ENCODE measurements at places on chromosomes 6 and 20.

DNA sequence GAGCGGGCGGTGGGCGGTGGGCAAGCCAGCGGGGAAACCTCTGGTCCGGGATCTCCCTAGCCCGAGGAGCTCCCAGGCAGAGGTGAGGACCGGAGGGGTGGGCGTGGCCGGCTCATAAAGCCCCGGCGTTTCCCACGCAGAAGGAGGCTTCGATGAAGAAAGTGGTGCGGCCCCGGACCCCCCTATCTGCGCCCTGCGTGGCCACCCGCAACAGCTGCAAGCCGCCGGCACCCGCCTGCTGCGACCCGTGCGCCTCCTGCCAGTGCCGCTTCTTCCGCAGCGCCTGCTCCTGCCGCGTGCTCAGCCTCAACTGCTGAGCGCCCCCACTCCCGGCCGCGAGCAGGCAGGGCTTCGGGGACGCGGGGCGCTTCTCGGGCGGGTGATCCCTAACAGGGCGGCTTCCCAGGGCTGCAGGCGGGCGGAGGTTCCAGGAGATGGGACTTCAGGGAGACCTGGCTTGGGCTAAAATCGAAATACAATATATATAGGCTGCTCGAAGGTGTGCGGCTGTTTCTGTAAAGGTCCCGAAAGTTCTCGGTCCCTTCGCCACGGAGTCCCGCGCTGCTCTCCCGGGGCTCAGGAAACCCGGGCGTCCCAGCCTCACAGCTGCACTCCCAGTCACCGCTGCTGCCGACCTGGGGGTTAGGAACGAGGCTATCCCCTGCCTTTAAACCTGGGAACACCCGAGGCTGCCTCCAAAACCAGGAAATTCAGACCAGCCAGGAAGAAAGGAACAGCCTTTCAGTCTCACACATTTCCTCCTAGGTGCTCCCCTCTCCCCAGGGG is 27.8 kb downstream of the ASIP start:
- peak; percentile 1 for DNase-seq

DNA sequence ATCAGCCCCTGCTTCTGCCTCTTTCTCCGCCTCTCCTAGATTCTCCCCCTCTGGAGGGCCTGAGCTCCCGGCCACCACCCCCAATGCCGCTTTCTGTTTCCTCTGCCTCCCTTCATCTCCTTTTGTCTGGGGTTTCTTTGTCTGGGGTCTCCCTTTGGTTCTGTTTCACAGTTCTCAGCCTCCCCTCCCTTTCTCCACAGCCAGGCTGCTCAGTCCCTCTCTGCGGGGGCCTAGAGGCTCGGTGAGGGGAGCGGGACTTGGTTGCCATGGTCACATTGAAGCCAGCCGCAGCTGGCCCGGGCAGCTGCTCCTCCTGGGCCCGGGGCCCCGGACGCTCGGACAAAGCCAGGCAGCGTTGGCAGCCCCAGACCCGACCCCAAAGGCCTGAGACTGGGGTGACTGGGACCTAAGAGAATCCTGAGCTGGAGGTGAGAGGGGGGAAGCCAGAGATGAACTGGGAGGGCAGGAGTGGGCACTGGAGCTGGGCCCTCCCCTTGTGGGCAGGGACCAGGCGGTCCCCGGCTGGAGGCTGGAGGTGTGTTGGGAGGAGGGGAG is 3.5 kb upstream of the DDR1 start:
- DNase-seq: no peak

- DNase-seq: no peak
Measured at GRCh38 chr6:95203153-95203754, 374.1 kb upstream of the MANEA start.

DNA sequence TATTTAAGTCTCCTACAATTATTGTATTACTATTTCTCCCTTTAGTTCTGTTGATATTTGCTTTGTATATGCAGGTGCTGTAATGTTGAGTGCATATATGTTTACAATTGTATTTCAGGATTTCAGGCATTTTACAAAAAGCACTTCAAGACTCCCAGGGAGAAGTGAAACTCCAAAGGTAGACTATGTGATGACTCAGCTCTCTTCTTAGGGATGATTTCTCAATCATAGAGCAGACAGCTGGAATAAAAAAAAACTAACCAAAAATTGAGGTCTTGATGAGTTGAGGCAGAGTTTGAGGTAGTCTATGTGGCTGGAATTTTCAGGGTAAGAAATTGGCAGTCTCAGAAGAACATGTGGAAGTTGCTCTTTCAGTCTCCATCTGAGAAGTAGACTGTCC is 786.1 kb downstream of the TFAP2A start:
- DNase-seq: no peak

- no peak for DNase-seq
Measured at GRCh38 chr6:109372130-109372529, 10.1 kb downstream of the CD164 start.

- DNase-seq: no peak
Measured at GRCh38 chr6:116210750-116211425, 43.0 kb downstream of the TSPYL4 start.

DNA sequence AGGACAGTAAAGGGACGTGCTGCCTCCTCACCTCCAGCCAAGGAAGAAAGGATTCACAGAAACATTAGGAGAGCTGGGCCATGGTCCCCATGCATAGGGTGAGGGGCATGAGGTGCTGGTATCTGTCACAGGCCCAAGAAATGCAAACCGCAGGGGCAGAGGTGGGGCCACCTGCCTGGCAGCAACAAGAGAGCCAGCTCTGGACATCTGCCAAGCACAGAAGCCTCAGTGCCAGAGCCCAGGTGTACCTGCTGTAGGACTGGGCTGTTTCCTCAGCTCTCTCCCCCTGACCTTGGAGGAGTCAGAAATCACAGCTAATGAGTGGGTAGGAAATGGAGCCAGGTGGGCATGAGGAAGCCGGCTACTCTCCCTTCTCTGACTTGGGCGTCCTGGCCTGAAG is 45.3 kb downstream of the SLC2A12 start:
- no peak for DNase-seq

DNA sequence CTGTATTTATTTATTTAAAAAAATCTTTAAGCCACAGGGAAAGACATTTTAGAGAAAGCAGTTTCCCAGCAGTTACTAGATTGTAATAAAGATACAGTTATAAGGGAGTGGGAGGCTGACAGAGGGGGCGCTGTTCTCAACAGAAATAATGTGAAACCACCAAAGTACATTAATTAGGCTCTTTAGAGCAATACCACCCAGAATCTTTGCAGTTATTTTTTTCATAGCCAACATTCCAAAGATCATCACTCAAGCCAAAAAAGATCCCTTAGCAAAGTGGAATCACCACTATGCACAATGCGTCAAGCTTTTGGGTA is 331.3 kb upstream of the DEFB112 start:
- no peak for DNase-seq

DNA sequence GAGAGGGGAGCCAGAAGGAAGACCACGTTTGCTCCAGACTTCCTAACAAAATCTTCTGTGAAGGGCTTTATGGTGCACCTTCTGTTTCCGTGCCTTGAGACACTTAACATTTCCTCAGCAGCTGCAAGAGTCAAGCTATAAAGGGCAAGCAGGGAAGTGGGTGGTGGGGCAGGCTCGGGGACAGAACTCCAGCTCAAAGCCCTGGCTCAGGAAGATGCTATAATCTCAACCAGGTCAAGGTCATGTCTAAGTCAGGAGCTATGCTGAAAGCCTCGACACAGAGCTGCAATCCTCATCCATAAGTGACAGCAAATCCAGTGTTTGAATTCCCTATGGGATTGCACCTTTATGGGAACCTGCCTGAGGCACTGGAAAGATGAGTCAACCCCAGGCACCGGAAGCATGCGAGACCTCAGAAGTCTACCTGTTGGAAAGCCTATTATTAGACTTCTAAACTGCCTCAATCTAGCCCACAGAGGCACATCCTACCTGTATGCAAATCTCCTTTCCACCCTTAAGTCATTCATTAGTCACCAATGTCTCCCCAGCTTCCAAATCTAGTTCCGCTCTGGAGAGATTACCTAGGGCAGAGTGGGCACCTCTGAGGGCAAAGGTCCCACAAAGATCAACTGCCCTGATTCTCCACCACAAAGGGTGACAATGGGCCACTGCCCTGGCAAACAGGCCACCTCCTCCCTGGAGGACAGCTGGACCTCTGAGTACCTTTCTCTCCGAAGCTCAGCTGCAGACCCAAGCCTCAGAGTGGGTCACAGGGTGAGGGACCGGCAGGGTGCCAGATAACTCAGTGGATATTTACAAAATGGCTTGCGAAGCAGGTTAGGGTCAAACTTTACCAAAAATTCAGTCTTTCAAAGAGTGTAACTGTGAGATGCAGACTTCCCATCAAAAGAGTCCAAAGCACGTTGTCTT is 287.0 kb downstream of the CDC5L start:
- no peak for DNase-seq

- DNase-seq: no peak
Measured at GRCh38 chr6:155247618-155248007, 16.2 kb upstream of the CLDN20 start.

GRCh38 chr6:148037496-148037895 is 305.1 kb upstream of the SASH1 start:
- DNase-seq: no peak

DNA sequence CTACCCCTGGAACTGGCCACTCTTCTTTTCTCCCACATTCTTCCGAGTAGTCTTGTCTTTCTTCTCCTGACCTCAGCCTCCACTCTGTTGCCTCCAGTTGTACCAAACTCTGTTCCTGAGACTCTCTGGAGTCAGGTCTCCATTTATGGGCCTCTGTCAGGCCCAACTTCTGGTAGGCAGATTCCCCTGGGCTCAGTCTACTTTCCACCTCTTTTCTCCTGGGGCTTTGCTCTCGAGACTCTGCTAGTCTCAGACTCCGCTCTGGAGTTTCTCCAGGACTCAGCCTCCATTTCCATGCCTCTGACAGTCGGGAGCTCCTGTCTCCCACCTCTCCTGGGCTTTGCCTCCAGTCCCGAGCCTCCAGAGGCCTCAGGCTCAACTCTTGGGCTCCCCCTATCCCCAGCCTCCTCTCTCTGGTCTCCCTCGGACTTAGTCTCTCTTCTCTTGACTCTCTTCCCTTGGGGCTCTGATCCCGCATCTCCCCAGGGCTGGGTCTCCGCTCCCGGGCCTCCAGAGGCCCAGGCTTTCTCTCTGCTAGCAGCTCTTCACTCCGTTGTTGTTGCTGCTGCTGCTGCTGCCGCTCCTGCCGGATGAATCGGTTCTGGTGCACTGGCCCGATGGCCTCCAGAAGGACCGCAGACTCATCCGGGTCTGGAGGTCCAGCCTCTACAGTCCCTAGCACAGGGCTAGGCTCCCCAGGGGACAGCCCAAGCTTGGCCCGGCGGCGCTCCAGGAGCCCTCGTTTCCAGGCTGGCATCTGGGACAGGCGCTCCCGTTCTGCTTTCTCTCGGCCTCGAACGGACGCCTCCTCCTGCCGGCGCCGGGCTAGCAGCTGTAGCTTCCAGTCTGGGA is 1.1 kb downstream of the PPP1R18 start:
- DNase-seq: peak; percentile 34

DNA sequence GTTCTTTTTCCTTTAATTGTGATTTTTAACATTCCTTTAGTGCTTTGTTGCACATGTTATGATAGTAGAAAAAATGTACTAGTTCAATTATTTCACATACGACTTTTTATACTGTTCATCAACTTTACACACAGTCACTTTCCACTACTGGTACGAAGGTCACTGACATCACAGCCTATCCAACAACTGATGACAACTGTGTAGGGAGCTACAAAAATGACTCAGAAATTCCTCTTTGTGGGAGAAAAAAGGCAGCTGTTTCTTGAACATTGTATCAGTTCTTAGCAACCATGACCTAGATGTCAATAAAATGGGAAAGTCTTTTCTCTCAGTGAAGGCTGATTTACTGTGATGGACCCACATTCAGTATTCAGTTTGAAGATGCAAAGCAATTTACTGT is 7.0 kb upstream of the ID4 start:
- DNase-seq: no peak

GRCh38 chr6:159130846-159131245 is 38.4 kb upstream of the FNDC1 start:
- DNase-seq: no peak

DNA sequence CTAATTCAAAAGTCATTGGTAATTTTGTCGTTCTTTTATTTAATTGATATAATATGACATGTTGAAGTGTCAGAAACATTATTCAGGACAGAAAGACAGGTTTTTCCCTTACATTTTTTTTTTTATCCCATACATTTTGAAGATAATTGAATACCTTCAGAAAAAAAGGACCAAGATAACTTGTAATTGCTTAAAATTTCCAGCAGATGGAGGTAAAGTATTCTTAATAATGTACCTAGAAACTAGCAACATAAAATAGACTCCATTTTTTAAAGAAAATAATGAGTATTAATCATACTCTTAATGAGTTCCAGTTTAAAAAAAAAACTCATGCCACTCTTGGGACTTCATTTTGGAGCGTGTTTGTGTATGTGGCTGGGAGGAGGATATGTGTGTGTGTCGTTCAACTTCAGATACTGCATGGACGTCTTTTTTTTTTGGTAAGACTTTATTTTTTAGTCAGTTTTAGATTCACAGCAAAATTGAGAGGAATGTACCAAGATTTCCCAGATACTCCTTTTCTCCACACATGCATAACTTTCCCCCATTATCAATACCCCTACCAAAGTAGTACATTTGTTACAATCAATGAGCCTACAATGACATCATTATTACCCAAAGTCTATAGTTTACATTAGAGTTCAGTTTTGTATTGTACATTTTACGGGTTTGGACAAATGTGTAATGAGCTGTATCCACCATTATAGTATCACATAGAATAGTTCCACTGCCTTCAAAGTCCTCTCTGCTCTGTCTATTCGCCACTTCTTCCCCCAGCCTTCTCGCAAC is 79.4 kb downstream of the ROS1 start:
- DNase-seq: peak; percentile 41

GRCh38 chr20:37473249-37474000 is 47.6 kb upstream of the NNAT start:
- DNase-seq: no peak

GRCh38 chr6:30060606-30061091 is 416 bp upstream of the POLR1H start:
- no peak for DNase-seq

DNA sequence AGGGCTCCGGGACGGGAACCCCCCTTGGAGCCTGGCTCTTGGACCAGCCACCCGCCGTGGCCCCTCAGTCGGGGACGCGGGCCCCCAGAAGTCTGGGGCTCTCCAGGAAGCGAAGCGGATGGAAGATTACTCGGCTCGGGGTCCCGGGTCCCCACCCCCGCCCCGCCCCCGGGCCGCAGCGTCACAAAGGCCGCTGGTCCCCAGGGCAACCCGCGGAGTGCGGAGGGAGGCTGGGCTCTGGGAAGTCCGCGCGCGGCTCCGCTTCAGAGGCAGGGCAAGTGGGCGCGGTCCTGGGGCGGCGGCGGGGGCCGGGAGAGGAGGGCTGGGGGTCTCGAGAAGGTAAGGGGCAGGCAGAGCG is at the start of gene FNDC11:
FNDC11 (plus strand) TSS at position 227 of the 358 bp plus-strand sequence. CDS start 1,505 bp downstream, outside the sequence.
- DNase-seq: peak; percentile 64

DNA sequence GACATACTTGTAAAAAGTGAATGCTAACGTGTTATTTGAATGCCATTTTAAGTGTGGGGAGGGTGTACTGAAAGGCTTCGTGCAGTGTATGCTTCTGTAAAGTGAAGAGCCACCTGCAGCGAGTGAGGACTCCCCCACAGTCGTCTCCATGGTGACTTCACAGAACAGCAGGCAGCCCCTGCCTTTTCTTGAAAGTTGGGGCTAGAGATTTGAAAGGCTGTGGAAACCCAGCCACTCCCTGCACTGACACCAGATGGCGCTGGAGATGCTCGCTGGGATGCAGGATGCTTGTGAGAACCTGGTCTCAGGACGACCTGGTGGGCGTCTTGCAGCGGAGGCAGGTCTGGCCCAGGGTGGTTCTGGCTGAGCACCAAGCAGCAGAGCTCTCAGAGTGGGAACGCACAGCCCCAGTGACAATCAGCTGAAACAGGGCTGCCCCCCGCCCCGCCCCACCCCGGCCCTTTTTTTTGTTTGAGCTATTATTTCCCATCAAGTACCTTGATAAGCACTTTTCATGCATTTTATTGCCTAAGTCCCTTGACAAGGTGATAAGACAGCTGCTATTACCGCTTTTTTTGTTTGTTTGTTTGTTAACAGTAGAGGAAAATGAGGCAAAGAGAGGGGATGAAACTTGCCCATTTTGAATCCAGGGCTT is 150.3 kb downstream of the SYCP2 start:
- no peak for DNase-seq
